ENCODE measurements at places on chromosomes 12 and 14.
A peak's percentile ranks its signal among the peaks of the same experiment; 100 is the strongest.

DNA sequence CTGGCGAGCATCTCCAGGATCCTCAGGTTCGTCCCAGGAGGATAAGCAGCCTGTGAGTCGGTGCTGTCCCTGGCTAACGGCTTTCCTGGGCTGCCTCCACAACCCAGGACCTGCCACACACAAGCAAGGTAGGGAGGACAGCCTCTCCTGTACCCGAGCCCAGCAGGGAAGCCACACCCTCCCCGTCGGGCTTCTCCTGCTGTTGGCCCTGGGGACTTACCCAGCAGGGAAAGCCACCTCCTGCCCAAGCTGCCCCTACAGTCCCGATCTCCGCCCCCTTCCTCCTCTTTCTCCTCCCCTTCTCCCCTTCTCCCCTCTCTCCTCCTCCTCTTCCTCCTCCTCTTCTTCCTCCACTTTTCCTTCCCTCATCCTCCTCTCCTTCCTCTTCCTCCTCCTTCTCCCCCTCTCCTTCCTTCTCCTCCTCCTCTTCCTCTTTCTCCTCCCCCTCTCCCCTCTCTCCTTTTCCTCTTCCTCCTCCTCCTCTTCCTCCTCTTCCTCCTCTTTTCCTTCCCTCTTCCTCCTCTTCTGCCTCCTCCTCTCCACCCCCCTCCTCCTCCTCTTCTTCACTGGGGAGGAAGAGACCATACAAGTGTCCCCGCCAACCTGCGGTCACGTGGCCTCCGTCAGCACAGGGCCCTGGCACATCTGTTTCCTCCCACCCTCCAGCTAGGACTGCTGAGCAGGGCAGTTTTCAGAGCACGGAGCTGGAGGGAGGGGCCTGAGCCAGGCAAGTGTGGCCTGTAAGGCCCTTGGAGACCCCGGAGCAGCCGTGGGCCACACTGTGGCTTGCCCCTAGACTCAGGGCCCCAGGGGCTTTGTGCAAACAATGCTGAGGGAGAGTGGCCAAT lies 17.3 kb upstream of the RFLNA start:
- no peaks in the 10 kb centered on the region for H3K36me3 ChIP-seq
- no peak for DNase-seq
- H3K27ac ChIP-seq: no peak overlapping the region
- H3K27me3 ChIP-seq: no peaks in the 10 kb centered on the region

GRCh38 chr12:11652351-11653040 lies 3.0 kb downstream of the ETV6 start:
- H3K27me3 ChIP-seq: no peaks in the 10 kb centered on the region
- H3K4me1 ChIP-seq: peaks cover 23% of the 10 kb centered on the region
- no peaks in the 10 kb centered on the region for H3K36me3 ChIP-seq
- H3K4me3 ChIP-seq: no peak overlapping the region
- H3K27ac ChIP-seq: no peak overlapping the region

GRCh38 chr12:130401703-130402102 lies 64.0 kb downstream of the PIWIL1 start:
- no peak for DNase-seq
- no peaks in the 10 kb centered on the region for H3K27me3 ChIP-seq
- H3K27ac ChIP-seq: no peak overlapping the region
- H3K36me3 ChIP-seq: no peaks in the 10 kb centered on the region
- H3K4me3 ChIP-seq: no peak overlapping the region

DNA sequence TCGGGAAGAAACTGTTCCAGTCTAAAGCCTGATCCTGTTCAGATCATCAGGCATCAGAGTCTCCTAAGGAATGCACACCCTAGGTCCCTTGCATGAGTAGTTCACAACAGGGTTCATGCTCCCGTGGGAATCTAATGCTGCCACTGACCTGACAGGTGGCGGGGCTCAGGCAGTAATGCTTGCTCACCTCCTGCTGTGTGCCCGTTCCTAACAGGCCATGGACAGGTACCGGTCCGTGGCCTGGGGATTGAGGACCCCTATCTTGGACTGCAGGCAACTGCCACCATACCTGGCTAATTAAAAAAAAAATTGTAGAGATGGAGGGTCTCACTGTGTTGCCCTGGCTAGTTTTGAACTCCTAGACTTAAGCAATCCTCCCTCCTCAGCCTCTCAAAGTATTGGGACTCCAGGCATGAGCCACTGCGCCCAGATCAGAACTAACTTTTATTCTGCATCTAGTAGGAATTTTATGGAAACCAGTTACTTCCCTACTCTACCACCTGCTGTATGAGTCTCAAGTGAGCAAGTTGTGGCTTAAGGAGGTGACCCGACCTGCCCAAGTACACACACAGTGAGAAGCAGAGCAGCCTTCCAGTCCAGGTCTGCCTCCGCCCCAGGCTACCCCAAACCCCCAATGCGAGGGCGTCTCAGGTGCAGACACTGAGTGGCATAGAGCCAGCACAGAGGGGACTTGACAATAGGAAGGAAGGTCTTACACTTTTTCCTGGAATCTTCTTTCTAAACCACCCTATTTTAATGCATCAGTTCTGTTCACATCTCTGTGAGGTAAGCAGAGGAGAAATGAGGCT lies 2.5 kb upstream of the PAPLN start:
- H3K4me3 ChIP-seq: no peak overlapping the region
- H3K27me3 ChIP-seq: peaks cover 50% of the 10 kb centered on the region
- DNase-seq: no peak
- H3K36me3 ChIP-seq: no peaks in the 10 kb centered on the region
- H3K4me1 ChIP-seq: peaks cover 8% of the 10 kb centered on the region

DNA sequence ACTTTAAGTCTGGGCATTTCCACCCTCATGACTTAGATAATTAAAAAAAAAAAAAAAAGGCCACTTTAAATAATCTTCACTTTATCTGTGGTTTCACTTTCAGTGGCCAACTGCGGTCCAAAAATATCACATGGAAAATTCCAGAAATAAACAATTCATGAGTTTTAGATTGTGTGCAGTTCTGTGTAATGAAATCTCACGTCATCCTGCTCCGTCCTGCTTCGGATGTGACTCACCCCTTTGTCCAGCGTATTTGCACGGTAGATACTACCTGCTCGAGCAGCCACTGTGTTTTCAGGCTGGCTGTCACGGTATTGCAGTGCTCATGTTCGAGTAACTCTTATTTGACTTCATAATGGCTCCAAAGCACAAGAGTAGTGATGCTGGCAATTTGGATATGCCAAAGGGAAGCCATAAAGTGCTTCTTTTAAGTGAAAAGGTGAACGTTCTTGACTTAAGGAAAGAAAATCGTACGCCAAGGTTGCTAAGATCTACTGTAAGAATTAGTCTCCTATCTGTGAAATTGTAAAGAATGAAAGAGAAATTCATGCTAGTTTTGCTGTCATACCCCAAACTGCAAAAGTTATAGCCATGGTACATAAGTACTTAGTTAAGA lies 2.4 kb downstream of the E2F7 start:
- no peaks in the 10 kb centered on the region for H3K27me3 ChIP-seq
- no peak overlapping the region for H3K4me3 ChIP-seq
- DNase-seq: no peak
- H3K4me1 ChIP-seq: no peaks in the 10 kb centered on the region
- H3K27ac ChIP-seq: no peak overlapping the region
- no peaks in the 10 kb centered on the region for H3K36me3 ChIP-seq

- no peak overlapping the region for H3K4me3 ChIP-seq
- no peak for DNase-seq
- no peaks in the 10 kb centered on the region for H3K4me1 ChIP-seq
Measured at GRCh38 chr14:90072350-90072749, 10.6 kb downstream of the KCNK13 start.

- peak; percentile 40 for DNase-seq
- peak overlapping the region; percentile 82 for H3K27ac ChIP-seq
- no peak overlapping the region for H3K4me3 ChIP-seq
- no peaks in the 10 kb centered on the region for H3K36me3 ChIP-seq
Measured at GRCh38 chr14:53925201-53925766, 31.3 kb downstream of the BMP4 start.

GRCh38 chr12:96907671-96908422 lies 790 bp downstream of the NEDD1 start:
- H3K36me3 ChIP-seq: no peaks in the 10 kb centered on the region
- peak overlapping the region; percentile 85 for H3K4me3 ChIP-seq
- no peaks in the 10 kb centered on the region for H3K4me1 ChIP-seq
- H3K27me3 ChIP-seq: no peaks in the 10 kb centered on the region

DNA sequence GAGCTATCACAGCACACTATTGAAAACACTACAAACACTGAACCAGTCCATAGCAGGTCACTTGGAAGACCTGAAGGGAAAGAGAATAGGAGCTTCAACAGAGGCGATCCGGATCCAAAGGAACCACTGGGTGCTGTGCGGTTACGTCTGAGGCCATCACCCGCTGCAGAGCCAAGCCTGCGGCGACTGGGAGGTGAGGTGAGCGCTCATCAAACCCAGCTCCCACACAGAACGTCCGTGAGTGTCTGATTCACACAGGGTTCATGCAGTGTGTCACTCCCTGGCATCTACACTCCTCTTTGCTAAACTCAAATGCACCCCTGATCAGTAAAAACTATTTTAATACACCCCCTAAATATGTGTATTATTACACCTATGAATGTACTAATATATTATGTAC lies 64.1 kb downstream of the TMEM132D start:
- H3K27ac ChIP-seq: no peak overlapping the region
- H3K27me3 ChIP-seq: no peaks in the 10 kb centered on the region
- no peaks in the 10 kb centered on the region for H3K4me1 ChIP-seq
- no peak overlapping the region for H3K4me3 ChIP-seq
- no peaks in the 10 kb centered on the region for H3K36me3 ChIP-seq

- no peaks in the 10 kb centered on the region for H3K27me3 ChIP-seq
- H3K4me3 ChIP-seq: no peak overlapping the region
- H3K4me1 ChIP-seq: no peaks in the 10 kb centered on the region
- no peaks in the 10 kb centered on the region for H3K36me3 ChIP-seq
- no peak for DNase-seq
Measured at GRCh38 chr14:29553427-29553826, 374.2 kb downstream of the PRKD1 start.

DNA sequence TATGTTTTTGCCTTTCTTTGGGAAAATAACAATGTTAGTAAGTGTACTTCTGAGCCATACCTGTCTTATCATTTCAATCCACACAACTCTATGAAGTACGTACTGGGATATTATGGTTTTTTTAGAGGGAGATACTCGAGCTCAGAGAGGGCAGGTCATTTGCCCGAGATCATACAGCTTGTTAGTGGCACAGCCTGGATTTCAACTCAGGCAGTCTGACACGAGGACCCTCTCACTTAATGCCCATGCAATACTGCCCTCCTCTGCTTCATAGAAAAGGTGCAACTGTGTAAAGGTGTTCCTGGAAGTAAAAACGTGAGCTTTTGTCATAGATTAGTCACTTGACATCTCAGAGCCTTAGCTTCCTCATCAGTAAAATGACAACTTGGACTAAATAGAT lies 128.0 kb downstream of the NDUFA12 start:
- peaks cover 5% of the 10 kb centered on the region for H3K4me1 ChIP-seq
- no peak overlapping the region for H3K4me3 ChIP-seq
- peak; percentile 23 for DNase-seq
- no peaks in the 10 kb centered on the region for H3K36me3 ChIP-seq
- no peaks in the 10 kb centered on the region for H3K27me3 ChIP-seq

DNA sequence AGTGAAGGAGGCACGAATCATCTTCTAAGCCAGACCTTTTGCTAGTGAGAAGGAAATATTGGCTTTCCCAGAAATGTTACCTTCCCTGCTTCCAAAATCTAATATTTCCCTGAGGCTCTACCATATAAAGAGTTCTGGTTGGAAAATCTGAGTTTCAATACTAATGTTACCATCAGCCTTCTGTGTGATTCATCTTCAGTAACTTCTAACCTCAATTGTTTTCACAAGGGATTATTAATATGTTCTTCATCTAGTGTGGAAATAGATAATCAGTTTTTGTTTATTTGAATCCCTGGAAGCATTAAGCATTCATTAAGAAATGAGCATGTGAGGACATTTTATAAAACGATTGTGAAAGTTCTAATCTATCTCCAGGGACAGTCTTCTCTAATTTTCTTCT lies 720.9 kb downstream of the AACS start:
- no peaks in the 10 kb centered on the region for H3K4me1 ChIP-seq
- no peaks in the 10 kb centered on the region for H3K36me3 ChIP-seq
- no peaks in the 10 kb centered on the region for H3K27me3 ChIP-seq
- no peak overlapping the region for H3K27ac ChIP-seq

DNA sequence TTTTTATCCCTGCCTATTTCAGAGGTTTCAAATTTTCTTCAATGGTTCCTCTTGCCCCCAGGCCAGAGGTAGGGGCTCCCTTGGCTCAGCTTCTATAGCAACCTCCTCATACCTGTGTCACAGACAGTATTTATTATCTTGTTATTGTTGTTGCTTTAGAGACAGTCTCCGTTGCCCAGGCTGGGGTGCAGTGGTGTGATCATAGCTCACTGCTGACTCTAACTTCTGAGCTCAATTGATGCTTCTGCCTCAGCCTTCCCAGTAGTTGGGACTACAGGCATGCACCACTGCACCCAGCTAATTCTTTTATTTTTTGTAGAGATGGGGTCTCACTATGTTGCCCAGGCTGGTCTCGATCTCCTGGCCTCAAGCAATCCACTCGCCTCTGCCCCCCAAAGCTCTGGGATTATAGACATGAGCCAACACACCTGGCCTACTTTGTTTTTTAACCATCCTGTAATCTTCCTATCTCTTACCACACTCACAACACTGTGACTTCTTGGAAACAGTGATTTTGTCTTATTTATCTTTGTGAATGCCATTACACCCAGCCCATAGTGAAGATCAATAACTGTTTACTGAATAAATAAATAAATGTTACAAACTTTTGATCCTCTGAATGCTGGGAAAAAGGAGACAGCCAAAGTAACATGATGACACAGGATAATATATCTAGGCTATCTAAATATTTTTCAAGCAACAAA lies 95.9 kb downstream of the PHLDA1 start:
- no peaks in the 10 kb centered on the region for H3K4me1 ChIP-seq
- no peak overlapping the region for H3K27ac ChIP-seq
- no peaks in the 10 kb centered on the region for H3K27me3 ChIP-seq
- no peaks in the 10 kb centered on the region for H3K36me3 ChIP-seq
- H3K4me3 ChIP-seq: no peak overlapping the region

- peak; percentile 64 for DNase-seq
- no peak overlapping the region for H3K27ac ChIP-seq
- peaks cover 3% of the 10 kb centered on the region for H3K4me1 ChIP-seq
- no peaks in the 10 kb centered on the region for H3K27me3 ChIP-seq
Measured at GRCh38 chr14:21768116-21768874, 94.7 kb upstream of the OR4E1 start.

GRCh38 chr12:58725400-58726105 lies 194.8 kb downstream of the LRIG3 start:
- no peak overlapping the region for H3K27ac ChIP-seq
- DNase-seq: no peak
- H3K4me3 ChIP-seq: no peak overlapping the region
- H3K36me3 ChIP-seq: no peaks in the 10 kb centered on the region
- H3K27me3 ChIP-seq: no peaks in the 10 kb centered on the region

GRCh38 chr12:119005085-119005484 lies 23.7 kb downstream of the SRRM4 start:
- no peaks in the 10 kb centered on the region for H3K4me1 ChIP-seq
- H3K27ac ChIP-seq: no peak overlapping the region
- H3K4me3 ChIP-seq: no peak overlapping the region

- peaks cover 31% of the 10 kb centered on the region for H3K4me1 ChIP-seq
- H3K27ac ChIP-seq: peak overlapping the region; percentile 90
- DNase-seq: no peak
- peaks cover 16% of the 10 kb centered on the region for H3K36me3 ChIP-seq
- H3K27me3 ChIP-seq: no peaks in the 10 kb centered on the region
Measured at GRCh38 chr12:6929466-6930452, 2.0 kb downstream of the ATN1 start.

Data from trophoblast cell (in vitro differentiated cells and primary cell).